Endothelial cell (in vitro differentiated cells): ENCODE measurements at places on chromosomes 2 and 18. TPM values are rescaled to one million over a fixed set of nuclear protein-coding genes. Genes with fewer than 3 reads are reported as not detected.
A peak's percentile ranks its signal among the peaks of the same experiment; 100 is the strongest.

DNA sequence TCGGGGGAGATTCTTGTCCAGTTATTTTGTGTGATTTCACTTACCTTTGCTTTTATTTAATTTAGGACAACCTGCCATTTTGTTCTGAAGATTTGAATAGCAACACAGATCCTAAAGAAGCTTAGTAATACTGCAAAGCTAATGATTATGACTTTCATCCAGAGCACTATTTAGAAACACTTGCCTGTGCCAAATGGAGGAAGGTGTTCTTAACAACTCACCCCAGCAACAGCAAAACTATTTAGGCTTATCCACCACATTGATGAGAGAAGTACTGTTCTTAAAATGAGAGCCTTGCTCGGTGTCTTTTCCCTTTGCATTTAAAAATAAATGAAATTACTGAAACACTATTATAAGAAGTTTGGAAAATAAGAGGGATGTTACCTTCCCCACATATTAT is 59.7 kb downstream of the RHBDD1 start:
- no peaks in the 10 kb centered on the region for H3K27me3 ChIP-seq
- H3K4me3 ChIP-seq: no peak overlapping the region
- H3K27ac ChIP-seq: no peak overlapping the region
- peaks cover 6% of the 10 kb centered on the region for H3K4me1 ChIP-seq
- DNase-seq: no peak

The DSG1 gene
- not detected for total RNA-seq

- H3K36me3 ChIP-seq: no peaks in the 10 kb centered on the region
- H3K4me1 ChIP-seq: no peaks in the 10 kb centered on the region
- no peaks in the 10 kb centered on the region for H3K27me3 ChIP-seq
- no peak overlapping the region for H3K4me3 ChIP-seq
- no peak for DNase-seq
- no peak overlapping the region for H3K27ac ChIP-seq
Observed at GRCh38 chr2:180829836-180830235, 150.6 kb upstream of the UBE2E3 start.

The TUBA3E gene
- not detected for total RNA-seq

- DNase-seq: no peak
- no peaks in the 10 kb centered on the region for H3K36me3 ChIP-seq
- no peak overlapping the region for H3K4me3 ChIP-seq
- no peaks in the 10 kb centered on the region for H3K27me3 ChIP-seq
Observed at GRCh38 chr2:37760471-37760870, 89.0 kb upstream of the CDC42EP3 start.

DNA sequence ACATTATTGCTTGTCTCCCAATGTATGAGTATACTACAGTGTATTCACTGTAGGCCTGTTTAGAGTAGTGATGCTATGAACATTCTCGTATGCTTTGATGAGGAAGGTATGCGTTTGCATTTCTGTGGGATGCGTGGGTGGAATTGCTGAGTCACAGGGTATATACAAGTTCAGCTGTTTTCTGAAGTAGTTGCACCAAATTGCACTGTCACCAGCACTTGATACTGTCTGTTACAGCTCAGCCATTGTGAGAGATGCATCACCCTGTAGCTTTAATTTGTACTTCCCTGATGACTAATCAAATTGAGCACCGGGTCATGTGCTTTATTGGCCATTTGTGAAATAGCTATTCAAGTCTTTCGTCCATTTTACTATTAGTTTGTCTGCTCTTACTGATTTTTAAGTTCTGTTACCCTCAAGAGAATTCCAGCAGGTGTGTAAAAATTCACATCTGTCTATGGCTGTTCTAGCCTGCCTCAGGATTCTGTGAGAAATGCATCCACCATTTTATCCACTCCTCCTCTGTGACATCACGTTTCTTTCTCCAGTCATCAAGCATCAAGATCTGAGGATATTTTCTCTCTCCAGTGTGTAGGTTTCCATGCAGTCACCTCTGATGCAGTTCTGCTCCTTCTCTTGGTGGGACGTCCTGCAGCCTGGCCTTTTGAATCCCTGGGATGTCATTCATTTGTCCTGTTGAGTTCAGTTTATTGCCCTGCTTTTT is 72.5 kb downstream of the DGKD start:
- no peak overlapping the region for H3K27ac ChIP-seq
- H3K36me3 ChIP-seq: peaks cover under 1% of the 10 kb centered on the region
- H3K27me3 ChIP-seq: peaks cover 4% of the 10 kb centered on the region
- no peak overlapping the region for H3K4me3 ChIP-seq
- no peak for DNase-seq

GRCh38 chr2:200091126-200091525 is 135.7 kb downstream of the MAIP1 start:
- no peaks in the 10 kb centered on the region for H3K36me3 ChIP-seq
- H3K4me1 ChIP-seq: peaks cover 11% of the 10 kb centered on the region
- H3K4me3 ChIP-seq: no peak overlapping the region

The SMYD1 gene
- not detected for total RNA-seq

The PSTPIP2 gene
- total RNA-seq: 7.8 TPM

- H3K36me3 ChIP-seq: no peaks in the 10 kb centered on the region
- H3K4me3 ChIP-seq: no peak overlapping the region
- H3K27me3 ChIP-seq: no peaks in the 10 kb centered on the region
- H3K27ac ChIP-seq: no peak overlapping the region
Observed at GRCh38 chr2:157782057-157782845, 93.9 kb downstream of the ACVR1 start.

DNA sequence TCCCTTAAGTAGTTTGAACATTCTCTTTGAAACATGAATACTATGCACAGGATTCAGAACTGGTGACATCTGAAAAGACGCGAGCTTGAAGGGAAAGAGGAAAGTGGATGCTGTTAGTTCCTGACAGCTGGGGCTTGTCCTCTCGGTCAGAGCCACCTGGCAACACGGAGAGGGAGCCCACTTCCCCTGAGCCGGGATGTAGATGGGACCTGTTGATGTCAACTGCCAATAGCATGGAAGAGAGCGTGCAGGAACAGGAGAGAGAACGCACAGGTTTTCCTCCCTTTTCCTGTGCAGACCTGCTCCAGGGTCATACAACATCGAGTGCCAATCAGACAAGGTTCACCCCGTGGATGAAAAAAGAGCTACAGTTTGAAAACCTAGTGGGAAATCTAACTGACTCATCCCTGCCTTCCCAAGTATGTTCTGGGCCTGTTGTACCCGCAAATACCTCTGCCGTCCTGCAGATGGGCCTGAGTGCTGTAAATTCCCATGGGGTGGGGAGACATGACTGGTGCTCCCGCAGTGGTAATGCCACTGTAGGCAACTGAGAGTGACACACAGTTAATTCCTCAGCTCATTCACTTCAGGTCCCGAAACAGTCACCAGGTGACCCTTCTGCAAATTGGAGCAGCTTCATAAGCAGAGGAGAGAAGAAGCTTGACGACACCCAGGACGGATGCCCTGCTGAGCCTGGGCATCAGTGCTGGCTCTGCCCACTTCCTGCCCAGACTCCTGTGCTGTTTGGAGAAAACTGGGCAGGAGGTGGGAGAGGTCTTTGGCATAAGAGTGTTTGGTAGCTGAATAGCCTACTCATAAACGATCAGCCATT is 13.9 kb upstream of the MBP start:
- peaks cover 2% of the 10 kb centered on the region for H3K27me3 ChIP-seq
- peaks cover 17% of the 10 kb centered on the region for H3K36me3 ChIP-seq
- H3K4me1 ChIP-seq: no peaks in the 10 kb centered on the region
- H3K4me3 ChIP-seq: no peak overlapping the region

The ALPP gene
- total RNA-seq: not detected

DNA sequence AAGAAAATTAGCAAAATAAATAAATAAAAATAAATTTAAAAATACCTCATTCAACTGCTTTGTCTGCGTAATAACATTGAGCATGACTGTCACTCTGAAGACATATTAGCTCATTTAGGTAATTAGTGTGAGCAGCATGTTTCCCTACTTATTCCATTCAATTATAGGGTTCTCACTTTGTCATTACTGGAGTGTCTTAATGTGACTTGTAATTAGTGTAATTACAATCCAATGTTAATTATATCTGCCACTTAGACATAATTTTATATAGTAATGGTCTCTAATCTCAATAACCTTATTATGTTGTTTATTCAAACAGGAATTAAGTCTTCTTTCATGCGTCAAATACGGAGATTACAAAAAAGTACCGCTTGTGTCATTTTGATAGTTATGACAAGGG is 893.9 kb upstream of the ACVR2A start:
- DNase-seq: no peak
- no peaks in the 10 kb centered on the region for H3K27me3 ChIP-seq
- no peak overlapping the region for H3K27ac ChIP-seq
- no peaks in the 10 kb centered on the region for H3K4me1 ChIP-seq
- H3K4me3 ChIP-seq: no peak overlapping the region

The KYNU gene
- total RNA-seq: not detected

DNA sequence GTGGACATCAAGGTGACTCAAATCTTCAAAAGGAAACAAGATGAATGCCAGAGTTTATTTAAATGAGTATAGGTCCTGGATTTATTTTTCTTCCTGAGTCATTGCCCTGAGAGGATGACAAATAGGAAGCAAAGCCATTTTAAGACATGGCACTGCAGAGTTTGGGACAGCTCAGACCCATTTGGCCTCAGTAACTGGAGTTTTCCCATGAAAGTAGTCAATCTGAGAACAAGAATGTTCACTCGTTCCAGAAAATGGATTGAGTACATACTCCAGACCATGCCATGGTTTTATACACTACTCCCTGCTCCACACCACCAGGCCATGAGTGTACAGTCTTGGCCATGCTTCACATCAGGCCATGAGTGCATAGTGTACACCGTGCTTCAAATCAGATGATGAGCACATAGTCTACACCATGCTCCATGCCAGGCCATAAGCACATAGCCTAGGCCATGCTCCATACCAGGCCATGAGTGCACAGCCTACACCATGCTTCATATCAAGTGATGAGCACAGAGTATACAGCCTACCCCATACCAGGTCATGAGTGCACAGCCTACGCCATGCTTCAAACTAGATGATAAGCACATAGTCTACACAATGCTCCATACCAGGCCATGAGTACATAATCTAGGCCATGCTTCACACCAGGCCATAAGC is 202.4 kb downstream of the FBXO15 start:
- peaks cover 25% of the 10 kb centered on the region for H3K4me1 ChIP-seq
- H3K27ac ChIP-seq: no peak overlapping the region
- no peak for DNase-seq
- no peaks in the 10 kb centered on the region for H3K36me3 ChIP-seq
- H3K27me3 ChIP-seq: peaks cover 2% of the 10 kb centered on the region
- no peak overlapping the region for H3K4me3 ChIP-seq

The CCDC148 gene
- total RNA-seq: 2.2 TPM

DNA sequence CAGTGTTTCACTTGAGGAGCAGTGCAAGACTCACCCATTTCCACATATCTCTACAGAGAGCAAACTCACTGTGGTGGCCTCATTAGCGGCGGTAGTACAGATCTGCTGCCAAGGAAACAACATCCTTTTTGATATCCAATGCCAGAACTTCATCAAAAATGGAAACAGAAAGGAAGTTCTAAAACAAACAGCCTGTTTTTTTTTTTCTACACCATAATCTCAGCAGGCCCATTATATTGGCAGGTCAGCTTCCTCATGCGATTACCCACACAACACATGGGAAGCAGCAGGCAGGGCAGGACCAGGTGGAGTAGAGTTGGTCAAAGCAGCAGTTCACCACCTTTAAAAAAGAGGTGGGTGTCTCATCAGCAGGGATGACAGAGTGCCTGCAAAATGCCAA is 678.9 kb upstream of the CELF4 start:
- no peaks in the 10 kb centered on the region for H3K4me1 ChIP-seq
- H3K27ac ChIP-seq: no peak overlapping the region
- H3K4me3 ChIP-seq: no peak overlapping the region
- no peaks in the 10 kb centered on the region for H3K36me3 ChIP-seq

- DNase-seq: no peak
- no peak overlapping the region for H3K4me3 ChIP-seq
- H3K27ac ChIP-seq: no peak overlapping the region
- H3K4me1 ChIP-seq: peaks cover 6% of the 10 kb centered on the region
- no peaks in the 10 kb centered on the region for H3K36me3 ChIP-seq
- H3K27me3 ChIP-seq: no peaks in the 10 kb centered on the region
Observed at GRCh38 chr2:177902395-177903163, 170.0 kb downstream of the PDE11A start.

DNA sequence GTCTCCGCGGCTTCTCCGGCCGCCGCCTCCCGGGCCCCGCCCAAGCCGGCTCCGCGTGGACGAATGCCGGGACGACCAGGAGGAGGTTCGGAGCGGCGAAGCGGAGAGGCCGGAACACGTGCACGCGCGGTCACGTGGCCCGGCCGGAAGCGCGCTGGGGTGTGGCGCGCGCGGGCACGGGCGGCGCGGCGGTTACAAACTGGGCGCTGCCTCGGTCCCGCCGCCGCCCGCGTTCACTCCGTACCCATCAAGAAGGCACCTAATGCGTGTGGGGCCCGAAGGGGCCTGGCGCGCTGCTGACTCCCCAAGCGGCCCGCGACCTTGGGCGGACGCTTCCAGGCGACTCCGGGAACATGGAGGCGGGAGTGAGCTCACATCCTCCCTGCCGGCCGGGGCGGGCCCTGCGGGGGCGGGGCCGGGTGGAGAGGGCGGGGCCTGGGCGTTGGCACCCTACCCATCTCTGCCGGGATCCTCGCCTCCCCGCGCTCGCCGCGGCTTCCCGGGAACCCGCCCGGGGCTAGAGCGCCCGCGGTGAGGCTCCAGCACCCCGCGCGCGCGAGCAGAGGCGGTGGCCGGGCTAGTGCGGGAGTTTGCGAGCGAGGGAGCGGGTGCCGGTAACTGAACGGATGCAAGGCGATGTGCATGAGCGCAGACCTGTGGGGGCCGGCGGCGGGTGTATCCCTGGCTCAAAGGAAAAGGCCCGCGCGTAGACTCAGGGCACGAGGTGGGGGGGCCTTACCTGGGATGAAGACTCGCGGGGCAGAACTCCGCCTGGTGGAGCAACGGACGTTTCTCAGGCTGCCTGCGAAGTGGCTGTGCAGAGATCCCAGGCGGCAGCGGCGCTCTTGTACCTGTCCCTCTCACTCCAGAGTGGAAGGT is at the start of gene TMEM185B:
TMEM185B (minus strand) TSS at position 367 of the 879 bp plus-strand sequence. CDS start 424 bp downstream, outside the sequence.
- H3K4me1 ChIP-seq: peaks cover 56% of the 10 kb centered on the region
- H3K27ac ChIP-seq: peak within 1 kb of the TSS; percentile 84
- peaks cover 22% of the 10 kb centered on the region for H3K36me3 ChIP-seq
- peak; percentile 85 for DNase-seq
- H3K4me3 ChIP-seq: peak within 1 kb of the TSS; percentile 87
- H3K27me3 ChIP-seq: peaks cover 42% of the 10 kb centered on the region

The PLGLB2 gene
- total RNA-seq: 1.5 TPM

The C2orf92 gene
- 15.1 TPM for total RNA-seq
